Testis (tissue), 5 donors: ENCODE measurements at places on chromosomes 16 and 17. TPM values are rescaled to one million over a fixed set of nuclear protein-coding genes. Genes with fewer than 3 reads are reported as not detected.

The EVI2A gene
- 0.16 TPM for total RNA-seq

The USP6 gene
- total RNA-seq, result 50.4 TPM

The DBF4B gene
- total RNA-seq, result 47.3 TPM

DNA sequence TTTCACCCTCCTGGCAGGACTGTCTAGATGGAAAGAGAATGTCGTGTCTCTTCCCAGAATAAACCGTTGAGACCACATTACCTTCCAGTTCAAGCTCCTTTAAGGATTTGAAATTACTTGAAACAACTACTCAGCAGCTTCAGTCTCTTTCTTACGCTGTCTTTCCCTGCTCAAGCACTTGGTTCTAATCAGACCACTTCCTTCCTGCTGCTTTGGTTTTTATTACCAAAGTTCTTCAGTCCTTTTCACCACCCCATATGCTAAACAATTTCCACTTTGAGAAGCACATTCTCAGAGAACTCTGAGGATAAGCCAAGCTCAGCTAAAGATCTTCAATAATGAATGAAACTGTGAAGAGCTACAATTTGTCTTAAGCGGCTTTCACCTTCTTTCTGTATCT lies 105.4 kb downstream of the STX8 start:
- no peak overlapping the region for H3K4me3 ChIP-seq
- no peak for DNase-seq
- peaks cover 13% of the 10 kb centered on the region for H3K4me1 ChIP-seq
- H3K36me3 ChIP-seq, result no peaks in the 10 kb centered on the region

GRCh38 chr16:85289760-85290625 lies 177.7 kb upstream of the CIBAR2 start:
- no peaks in the 10 kb centered on the region for H3K27me3 ChIP-seq
- no peak overlapping the region for H3K4me3 ChIP-seq
- no peak for DNase-seq
- H3K27ac ChIP-seq, result no peak overlapping the region
- H3K4me1 ChIP-seq, result peaks cover 41% of the 10 kb centered on the region
- no peaks in the 10 kb centered on the region for H3K36me3 ChIP-seq

- H3K4me1 ChIP-seq, result no peaks in the 10 kb centered on the region
- no peak for DNase-seq
- no peak overlapping the region for H3K4me3 ChIP-seq
- H3K27me3 ChIP-seq, result no peaks in the 10 kb centered on the region
- H3K27ac ChIP-seq, result no peak overlapping the region
Observed at GRCh38 chr16:85735225-85735635, 15.7 kb downstream of the C16orf74 start.

- H3K27ac ChIP-seq, result no peak overlapping the region
- H3K4me3 ChIP-seq, result no peak overlapping the region
- no peaks in the 10 kb centered on the region for H3K4me1 ChIP-seq
- H3K27me3 ChIP-seq, result no peaks in the 10 kb centered on the region
Observed at GRCh38 chr17:29359777-29360176, 30.4 kb upstream of the TAOK1 start.

DNA sequence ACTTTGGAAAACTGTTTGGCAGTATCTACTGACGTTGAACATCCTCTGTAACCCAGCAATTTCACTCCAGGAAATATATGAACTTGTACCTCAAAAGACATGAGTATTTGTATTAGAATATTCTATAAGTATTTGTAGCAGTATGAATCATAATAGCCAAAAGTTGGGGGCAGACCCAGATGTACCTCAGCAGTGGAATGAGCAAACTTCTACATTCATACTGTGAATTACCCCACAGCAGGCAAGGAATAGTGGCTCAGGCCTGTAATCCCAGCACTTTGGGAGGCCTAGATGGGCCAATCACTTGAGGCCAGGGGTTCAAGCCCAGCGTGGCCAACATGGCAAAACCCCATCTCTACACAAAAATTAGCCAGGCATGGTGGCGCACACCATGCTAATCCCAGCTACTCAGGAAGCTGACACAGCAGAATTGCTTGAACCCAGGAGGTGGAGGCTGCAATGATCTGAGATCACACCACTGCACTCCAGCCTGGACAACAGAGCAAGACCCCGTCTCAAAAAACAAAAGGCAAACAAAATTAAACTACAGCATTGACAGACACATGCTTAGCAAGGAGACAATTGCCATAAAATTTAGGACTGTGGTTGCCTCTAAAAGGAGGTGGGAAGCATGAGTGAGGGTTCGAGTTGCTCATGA lies 11.2 kb upstream of the HELZ start:
- H3K4me3 ChIP-seq, result no peak overlapping the region
- no peak for DNase-seq
- no peaks in the 10 kb centered on the region for H3K36me3 ChIP-seq
- peaks cover 31% of the 10 kb centered on the region for H3K4me1 ChIP-seq
- H3K27me3 ChIP-seq, result no peaks in the 10 kb centered on the region
- H3K27ac ChIP-seq, result peak overlapping the region; percentile 11
